ENCODE measurements at places on chromosomes 16 and 17.

- no peak for ATAC-seq
These were observed 16.4 kb upstream of the RBFOX3 start for GRCh38 chr17:79627184-79627765.

DNA sequence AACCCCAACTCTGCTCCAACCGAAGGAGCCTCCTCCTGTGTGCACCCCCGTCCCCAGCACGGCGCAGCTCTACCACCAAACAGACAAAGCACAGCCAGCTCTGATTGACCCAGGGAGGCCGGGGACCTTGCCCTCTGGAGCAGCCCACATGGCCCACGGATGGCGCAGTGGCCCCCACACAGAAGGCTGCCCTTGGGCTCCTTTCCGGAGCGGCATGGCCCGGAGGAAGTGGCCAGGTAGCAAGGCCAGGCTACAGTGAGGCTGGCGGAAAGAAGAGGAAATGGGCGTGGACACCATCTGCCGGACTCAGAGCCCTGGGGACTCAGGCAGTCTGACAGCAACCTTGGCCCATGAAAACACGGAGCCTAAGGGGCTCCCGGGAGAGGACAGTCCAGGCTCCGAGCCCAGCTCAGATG is 19.9 kb upstream of the ZC3H18 start:
- ATAC-seq = no peak

DNA sequence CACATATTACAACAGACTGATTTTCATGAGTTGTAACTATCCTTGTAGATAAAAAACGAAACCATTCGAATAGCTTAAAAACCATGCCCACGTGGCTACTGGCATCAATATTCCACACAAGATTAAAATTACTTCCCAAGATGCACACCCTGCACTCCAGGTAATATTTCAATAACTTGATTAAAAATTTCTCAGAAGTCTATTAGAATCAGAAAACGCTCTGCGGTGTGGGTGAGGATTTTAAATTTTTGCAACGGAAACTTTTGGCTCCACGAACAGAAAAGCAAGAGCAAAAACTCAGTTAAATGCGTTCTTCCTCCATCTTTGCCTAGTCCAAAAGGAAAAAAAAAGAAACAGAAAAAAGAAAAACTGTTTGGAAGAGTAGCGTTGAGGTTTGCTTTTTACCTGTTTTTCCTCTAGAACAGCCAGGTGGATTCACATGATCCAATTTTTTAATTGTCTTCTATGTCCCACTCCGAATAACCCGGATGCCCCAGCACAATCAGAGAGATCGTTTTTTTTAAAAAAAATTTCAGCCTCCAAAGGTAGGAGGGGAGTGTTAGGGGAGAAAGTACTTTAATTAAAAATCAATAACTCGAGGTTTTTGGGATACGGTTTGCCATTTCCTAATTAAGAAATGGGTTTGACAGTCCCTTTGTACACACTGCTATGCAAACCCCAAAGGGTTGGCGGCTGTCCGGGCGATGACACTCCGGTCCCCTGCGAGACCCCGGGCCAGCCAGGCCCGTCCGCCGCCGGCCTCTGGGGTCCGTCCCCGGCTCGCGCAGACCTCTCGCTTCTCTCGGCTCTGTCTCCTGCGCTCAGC is 708 bp upstream of the NFAT5 start:
- peak; percentile 70 for ATAC-seq

GRCh38 chr16:25264597-25264996 is 7.0 kb upstream of the ZKSCAN2 start:
- no peak for ATAC-seq

DNA sequence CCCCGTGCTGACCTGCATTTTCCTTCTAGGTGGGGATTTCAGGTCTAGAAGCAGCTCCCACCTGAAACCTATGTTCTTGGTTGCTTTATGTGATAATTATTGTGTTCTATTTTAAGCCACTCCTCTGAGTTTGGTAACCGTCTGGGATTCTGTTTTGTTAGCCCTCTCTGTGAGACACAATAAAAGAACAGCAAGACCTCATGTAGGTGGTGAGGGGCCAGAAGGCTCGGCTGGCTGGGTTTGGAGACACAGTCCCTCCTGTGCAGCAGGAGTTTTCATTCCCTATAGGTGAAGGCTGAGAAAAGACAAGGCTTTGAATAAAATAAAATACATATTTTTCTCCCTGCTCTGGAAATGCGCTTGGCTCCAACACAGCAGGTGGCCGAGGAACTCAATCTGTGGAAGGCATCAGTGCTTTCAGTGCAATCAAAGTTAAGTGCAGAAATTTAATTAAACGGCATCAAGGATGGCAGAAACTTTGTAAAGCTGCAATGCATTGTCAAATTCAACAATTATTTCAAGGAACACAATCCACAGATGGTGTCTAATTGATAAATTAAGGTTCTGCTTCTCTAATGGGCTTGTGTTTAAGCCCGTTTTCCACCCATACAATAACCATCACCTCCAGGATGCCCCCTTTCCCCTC is 107.8 kb downstream of the MSI2 start:
- no peak for ATAC-seq

DNA sequence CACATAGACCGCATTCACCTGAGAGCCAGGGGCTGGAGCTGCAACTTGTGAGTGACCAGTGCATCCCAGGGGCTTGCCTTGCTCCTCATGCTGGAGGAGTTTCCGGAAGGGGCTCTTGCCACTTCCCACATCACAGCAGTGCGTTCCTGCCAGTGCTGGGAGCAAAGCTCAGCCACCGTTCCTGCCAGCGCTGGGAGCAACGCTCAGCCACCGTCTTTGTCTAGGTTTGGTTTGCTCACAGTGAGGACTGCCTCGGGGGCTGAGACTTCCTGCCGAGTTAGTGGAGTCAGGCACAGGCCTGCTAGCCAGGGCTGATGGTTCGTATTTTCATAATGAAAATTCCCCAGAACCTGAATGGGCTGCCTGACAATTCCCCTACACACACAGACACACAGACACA is 5.4 kb upstream of the CHRNE start:
- ATAC-seq = no peak

- no peak for ATAC-seq
These were observed 77.3 kb downstream of the MPRIP start for GRCh38 chr17:17119533-17119932.

GRCh38 chr17:10563991-10564660 is 14.7 kb upstream of the MYH2 start:
- no peak for ATAC-seq

DNA sequence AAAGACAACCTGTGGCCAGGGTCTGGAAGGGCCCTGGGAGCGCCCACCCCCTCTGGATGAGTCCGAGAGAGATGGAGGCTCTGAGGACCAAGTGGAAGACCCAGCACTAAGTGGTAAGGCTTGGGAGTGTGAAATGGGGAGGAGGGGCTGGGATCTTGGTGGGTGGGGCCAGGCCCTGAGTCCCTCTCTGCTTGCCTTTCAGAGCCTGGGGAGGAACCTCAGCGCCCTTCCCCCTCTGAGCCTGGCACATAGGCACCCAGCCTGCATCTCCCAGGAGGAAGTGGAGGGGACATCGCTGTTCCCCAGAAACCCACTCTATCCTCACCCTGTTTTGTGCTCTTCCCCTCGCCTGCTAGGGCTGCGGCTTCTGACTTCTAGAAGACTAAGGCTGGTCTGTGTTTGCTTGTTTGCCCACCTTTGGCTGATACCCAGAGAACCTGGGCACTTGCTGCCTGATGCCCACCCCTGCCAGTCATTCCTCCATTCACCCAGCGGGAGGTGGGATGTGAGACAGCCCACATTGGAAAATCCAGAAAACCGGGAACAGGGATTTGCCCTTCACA is 1.2 kb upstream of the STARD3 start:
- ATAC-seq = no peak

GRCh38 chr17:44557651-44558285 is 484 bp downstream of the FZD2 start:
- peak; percentile 50 for ATAC-seq

- ATAC-seq = peak; percentile 82
These were observed 10.4 kb downstream of the LLGL1 start for GRCh38 chr17:18235743-18236256.

- no peak for ATAC-seq
These were observed 65.2 kb upstream of the TRAP1 start for GRCh38 chr16:3782566-3782965.

GRCh38 chr16:75074920-75075687 is 41.5 kb downstream of the LDHD start:
- ATAC-seq = no peak

DNA sequence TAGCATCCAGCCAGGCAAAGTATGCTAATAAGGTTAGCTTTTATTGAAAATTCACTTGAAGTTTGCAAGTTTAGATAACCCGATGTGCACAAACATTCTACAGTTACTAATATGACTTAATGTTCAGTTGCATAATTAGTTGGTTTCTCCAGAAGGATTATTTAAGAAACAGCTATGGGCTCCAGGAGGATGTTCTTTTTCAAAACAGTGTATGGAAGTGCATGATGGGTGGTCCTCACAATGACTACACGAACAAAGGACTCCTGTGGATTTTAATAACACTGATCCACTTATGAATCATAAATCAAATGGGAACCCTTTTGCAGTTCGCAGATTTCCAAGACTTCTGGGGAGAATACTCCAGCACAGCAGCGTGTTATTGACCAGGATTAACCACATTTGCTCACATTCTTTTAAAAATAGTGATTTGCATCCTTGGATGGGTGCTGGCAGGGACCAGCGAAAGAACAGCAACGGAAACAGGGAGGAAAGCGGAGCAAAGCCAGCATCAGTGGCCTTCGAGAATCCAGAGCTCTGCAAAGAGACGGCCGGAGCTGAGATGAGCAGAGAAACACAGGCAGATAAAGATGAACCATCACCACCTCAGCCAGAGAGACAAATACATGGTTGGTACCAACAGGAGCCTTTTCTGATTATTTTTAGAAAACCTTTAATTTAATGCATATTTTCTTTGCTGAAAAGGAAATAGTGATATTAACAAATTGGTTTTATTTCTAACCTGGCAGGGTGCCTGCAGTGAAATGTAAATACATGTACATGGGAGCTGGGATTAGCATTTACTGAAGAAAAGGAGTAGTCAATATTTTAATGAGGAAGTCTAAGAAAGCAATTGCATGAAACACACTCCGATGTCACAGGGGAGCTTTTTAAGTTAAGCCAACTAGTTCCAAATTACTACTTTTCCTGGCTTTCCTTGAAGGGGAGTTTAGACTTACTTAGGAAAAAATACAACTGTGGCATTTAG is 623.2 kb upstream of the ZFHX3 start:
- no peak for ATAC-seq

GRCh38 chr17:40247926-40248495 is 28.9 kb downstream of the WIPF2 start:
- no peak for ATAC-seq
